ENCODE measurements at places on chromosomes 7 and 10.

- DNase-seq, result no peak
Measured at GRCh38 chr7:25611196-25611595, 382.9 kb upstream of the NPVF start.

DNA sequence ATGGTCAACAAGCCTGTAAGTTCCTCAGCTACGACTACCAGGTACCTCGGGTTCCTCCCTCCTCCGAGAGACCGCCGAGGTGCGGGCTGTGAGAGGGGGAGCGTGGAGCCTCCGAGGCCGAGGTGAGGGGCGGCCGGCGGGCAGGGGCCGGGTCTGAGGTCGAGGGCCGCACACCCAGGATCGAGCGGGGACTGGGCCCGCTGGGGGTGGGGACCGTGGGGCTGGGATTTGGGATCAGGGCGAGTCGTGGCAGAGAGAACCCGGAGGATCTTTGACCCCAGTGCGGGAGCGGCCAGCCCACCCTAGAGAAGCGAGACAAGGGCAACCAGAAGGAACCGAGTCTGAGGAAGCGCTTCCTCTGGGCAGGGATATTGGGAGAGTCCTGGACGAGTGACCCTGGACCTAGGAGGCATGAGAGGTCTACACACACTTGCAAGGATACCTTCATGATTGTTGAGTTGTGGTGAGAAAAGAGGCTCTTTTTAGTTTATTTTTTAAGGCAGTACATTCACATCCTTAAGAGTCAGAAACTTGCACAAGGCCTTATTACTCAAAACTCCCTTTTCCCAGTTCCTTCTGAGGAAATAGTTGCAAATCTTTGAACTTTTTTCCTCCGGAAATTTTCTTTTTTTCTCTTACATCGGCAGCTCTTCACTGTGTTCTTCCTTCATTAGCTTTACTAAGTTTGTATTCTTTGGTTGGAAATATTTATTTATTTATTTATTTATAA, 395 bp downstream of the ZNF487 start:
- peak; percentile 35 for DNase-seq

DNA sequence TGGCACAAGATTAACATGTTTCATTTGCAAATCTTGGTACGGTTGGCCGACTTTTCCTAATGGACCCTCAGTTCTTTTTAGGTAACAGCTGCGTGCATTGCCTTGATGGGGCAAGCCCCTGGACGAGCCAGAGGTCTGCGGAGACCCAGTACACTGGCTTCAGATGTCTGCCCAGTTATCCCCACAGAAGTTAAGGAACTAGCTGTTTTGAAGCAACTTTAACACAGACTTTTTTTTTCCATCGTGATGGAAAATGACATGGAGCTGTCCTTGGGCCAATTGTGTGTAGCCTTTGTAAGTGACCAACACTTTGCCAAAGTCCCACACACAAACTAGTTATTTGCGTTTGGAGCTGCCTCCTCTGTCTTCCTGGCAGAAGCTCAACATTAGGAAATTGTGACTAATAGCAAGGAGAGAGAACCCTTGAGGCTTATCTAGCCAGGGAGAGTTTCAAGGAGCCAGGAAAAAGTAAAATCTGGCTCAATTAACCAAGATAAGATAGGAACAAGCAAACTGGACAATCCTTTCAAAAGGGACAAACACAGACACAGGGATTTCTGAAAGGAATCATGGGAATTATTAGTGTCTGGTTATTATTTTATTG, 99.6 kb upstream of the BMPER start:
- DNase-seq, result no peak

DNA sequence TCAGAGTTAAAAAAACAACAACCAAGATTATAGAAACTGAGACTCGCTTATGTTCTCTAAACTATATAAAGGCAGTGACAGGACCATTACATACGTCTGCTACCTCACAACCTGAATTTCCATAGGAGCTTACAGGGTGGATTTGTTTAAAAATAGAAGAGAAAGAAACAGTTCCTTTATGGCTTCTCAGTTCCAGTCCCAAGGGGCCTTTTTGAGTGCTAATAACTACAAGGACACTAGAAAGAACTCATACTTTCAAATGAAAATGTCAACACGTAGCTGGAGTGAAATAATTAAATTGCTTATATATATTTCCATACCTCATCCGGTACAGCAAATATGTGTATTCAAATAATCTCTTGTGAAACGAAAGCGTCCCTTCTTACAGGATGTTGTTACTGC, 19.7 kb downstream of the TSPAN12 start:
- no peak for DNase-seq

- DNase-seq, result no peak
Measured at GRCh38 chr7:143373255-143373794, 7.8 kb upstream of the ZYX start.

DNA sequence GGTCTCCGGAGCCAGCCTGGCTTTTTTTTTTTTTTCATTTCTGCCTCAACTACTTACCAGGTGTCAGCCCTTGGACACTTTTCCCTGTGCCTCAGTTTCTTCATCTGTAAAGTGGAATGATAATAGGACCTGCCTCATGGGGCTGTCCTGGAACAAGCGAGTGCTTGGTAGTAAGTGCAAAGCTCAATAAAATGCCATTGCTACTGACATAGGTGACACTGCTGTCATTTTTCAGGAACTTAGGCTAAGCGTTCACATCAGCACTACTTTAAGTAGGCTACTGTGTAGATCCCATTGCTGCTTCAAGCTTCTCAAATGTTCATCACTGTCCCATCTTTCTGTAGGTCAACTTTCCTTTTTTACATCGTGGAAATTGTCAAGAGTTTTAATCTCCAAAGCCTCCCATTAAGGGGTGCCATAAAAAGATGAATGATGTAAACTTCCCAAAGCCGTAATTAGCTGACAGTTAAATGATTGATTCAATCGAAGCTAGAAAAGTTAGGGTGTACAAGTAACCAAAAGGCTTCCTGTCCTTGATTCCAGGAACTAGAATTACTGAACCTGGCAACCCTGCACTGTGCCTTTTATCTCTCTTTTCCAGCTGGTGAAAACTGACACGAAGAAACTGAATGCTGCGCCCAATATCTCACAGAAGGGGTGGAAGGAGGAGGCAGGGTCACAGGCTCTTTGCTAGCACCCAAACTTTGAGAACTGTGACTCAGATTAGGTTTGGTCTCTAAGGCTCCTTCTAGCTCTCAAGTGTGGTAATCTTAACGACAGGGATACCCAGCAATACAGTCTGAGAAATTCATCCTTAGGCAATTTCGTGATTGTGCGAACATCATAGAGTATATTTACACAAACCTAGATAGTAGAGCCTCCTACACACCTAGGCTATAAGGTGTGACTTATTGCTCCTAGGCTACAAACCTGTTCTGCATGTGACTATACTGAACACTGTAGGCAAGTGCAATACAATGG, 861 bp upstream of the USP6NL start:
- no peak for DNase-seq

- no peak for DNase-seq
Measured at GRCh38 chr7:26153241-26153822, 1.3 kb downstream of the NFE2L3 start.

DNA sequence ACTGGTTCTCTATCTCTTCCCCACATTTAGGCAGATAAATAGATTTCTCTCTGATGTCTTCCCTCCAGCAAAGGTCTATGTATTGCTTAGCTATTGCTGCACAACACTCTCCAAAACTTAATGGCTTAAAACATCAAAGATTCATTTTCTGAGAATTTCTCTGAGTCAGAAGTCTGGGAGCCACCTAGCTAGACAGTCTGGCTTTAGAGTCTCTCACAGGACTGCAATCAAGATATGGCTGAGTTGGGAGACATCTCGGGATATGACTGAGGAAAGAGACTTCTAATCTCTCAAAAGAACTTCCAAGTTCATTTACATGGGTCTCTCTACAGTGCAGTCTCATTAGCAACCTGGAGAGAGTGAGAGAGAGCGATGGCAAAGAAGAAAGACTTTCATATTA, 553.6 kb upstream of the GHITM start:
- DNase-seq, result no peak

DNA sequence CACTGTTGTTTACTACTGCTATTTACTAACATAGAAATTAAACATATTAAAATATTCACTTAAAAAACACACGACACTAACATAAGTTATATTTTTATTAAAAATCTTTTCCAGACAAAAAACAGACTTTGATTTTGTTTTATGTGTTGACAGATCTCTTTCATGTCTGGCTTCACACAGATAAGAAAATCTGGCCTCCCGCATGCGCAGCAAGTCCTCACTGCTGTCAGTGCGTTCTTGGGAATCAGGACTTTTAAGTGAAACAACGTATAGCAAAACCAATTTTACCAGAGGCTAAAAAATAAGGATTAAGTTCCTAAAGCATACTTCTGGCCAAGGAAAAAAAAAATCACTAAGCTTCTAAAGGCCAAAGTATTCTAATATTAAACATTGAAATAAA, 1.2 kb upstream of the IDI1 start:
- no peak for DNase-seq

GRCh38 chr7:139231513-139232376, 708 bp downstream of the UBN2 start:
- DNase-seq, result peak; percentile 45

DNA sequence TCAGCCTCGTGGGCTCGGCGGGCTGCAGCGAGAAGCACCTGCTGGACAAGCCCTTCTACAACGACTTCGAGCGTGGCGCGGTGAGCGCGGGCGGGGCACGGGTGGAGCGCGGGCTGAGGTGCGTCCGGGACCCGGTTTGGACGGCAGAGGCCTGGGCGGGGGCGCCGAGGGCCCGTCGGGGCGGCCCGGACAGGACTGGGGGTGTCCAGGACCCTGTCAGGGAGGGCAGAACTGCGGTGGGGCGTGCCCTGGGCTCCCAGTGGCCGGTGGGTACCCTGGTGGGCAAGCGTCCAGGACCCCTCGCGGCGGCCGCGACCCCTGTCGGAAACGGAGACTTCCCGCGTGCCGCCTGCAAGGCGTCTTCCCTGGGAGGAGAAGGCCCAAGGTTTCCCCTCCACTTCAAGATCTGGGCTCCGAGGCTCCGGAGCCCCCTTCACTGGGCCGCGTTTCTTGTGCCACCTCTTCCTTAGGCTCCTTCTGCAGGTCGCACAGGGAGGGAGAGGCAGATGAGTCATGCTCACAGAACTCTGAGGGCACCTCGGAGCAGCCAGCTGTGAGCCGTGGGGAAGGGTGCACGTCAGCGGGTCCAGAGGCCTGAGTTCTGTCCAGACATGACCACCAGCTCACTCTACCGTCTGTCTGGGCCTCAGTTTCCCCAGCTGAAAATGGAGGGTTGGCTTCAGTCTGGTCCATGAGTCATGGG, 485 bp downstream of the ALOX5 start:
- DNase-seq, result no peak

DNA sequence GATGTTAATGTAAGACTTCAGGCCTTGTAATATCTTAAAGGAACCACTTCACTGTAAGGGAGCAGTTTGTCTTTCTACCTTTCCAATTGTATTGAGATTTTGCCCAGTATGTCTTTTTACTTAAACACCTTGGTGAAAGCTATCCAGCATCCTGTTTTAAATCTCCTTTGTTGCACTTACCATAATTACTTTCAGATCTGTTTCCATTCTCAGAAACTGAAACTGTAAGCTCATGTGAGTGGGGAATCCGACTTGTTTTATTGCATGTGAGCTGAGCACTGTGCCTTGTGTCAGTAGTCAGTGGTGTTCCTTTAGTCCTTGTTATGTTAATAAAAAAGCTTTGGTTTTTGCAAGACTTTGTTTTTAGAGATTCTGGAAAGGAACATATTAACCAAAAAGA, 42.2 kb downstream of the BMPR1A start:
- DNase-seq, result no peak

GRCh38 chr10:29656451-29656992, 21.8 kb upstream of the SVIL start:
- DNase-seq, result no peak

- no peak for DNase-seq
Measured at GRCh38 chr7:75820688-75821087, 7.1 kb upstream of the CCL24 start.

DNA sequence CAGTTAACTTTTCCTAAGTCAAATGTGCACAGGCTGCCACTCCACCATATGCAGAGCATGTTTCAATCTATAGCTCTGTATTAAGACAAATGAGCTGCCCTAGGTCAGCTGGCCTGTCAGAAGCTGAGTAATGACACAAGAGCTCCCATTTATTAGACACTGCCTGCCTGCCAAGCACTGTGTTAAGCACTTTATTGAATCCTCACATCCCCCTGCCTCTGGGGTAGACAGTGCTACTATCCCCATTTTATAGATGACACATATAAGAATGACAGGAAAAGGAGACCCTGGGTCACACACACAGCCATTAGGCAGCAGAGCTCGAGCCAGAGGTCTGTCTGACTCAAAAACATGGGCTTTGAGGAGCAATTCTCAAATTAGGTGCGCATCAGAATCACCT, 179.8 kb upstream of the PDE1C start:
- DNase-seq, result no peak

GRCh38 chr7:39130857-39131526, 153.3 kb downstream of the POU6F2 start:
- peak; percentile 7 for DNase-seq

DNA sequence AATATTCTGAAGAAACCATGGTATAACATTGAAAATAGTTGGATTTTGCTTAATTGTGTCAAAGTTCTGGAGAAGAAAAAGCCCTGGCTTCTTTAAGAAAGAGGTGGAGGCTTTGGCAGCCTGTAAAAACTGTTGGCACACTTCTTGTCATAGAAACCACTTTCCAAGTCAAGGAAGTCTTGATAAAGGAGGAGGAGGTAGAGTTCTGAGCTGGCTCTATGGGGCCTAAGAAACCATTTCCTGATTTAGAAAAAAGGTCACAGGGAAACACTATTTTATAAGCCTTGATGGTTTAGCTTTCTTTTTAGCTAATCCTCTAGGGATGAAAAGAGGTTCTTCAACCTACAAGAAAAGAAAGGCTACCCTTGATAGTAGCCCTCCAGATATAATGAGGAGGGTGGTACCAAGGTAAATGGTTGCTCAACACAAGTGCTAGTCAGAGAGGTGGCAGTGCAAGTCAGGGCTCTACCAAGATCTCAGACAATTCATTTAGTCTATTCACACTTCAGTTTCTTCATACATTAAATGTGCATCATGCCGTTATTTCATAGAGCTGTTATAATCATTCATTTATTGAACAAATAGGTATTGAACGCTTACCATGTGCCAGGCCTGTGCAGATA, 346.9 kb downstream of the RNLS start:
- no peak for DNase-seq

- no peak for DNase-seq
Measured at GRCh38 chr10:112330607-112331160, 43.2 kb upstream of the ACSL5 start.

GRCh38 chr7:85039196-85039923, 147.5 kb downstream of the SEMA3D start:
- DNase-seq, result no peak

DNA sequence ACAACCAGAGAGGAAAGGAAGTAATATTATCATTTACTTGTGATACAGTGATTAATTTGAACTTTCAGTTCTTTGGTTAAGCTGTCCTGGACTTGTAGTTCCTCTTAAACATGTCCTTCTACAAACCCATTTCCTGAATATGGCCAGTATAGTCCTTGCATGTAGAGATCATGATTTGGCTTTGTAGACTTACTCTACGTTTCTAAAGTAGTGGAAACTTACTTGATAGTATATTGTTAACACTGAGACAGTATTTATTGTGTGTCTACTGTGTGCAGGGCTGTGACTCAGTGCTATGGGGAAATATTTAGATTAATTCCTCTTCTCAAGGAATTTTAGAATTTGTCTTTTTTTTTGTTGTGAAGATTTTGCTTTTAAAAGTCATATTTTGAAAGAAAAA, 109.5 kb downstream of the NRF1 start:
- DNase-seq, result no peak

- DNase-seq, result no peak
Measured at GRCh38 chr7:21912305-21912704, 33.4 kb downstream of the CDCA7L start.
